ENCODE measurements at places on chromosomes 7 and 10.

GRCh38 chr10:66572700-66573099, 353.1 kb upstream of the LRRTM3 start:
- no peak for DNase-seq

DNA sequence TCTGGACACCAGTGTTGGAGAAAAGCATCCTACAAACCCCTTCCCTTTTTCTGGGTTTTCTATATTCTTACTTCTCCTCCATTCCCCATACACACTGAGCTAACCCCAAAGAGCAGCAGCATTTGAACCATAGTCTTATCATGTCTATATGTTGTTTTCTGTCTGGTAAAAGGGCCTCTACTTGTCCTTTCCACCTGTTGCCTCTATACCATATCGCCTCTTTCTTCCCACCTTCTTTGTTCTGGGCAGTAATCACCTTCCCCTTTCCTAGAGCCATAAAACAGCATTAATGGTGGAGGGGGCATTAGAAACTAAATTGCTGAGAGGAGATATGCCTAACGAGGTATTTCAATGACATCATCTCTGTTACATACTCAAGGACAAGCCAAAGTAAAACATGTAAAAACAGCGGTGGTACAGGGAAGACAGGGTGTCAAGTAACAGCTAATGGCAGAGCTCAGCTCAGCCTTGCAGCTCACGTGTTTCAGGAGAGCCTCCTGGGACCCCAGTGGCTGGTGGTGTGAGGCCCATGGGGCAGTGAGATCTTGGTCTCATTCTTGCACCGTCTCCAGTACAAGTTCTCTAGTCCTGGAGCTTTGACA, 20.6 kb downstream of the NPY start:
- DNase-seq = no peak

DNA sequence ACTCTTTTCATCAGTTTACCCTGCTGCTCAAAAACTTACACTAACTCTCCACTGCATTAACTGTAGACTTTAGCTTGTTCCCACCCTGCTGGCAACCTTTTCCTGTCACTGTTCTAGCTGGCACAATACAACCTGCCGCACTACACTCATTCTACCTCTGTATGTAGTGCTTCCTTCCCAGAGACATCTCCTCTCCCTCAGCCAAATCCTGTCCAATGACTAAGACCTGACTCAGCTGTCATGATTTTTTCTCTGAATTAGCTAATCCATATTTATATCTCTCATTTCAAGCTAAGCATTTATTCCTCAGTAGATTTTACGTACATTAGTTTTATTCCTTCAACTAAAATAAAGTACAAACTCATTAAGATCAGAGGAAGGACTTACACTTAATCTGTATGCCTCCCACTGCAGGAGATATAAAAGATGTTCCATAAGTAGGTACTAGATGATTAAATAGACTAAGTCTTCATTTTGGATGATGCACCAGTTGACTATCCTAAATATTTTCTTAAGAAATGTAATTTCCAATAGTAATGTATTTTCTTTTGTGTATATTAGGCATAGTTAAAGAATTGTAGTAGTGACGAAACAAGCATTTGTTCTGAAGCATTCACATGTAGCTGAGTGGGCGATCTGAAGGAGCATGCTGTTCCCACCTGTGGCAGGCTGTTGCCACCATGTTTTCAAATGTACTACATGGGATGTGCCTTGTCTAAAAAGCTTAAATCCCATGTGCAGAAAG, 189.1 kb downstream of the SKAP2 start:
- DNase-seq = no peak

- no peak for DNase-seq
These were observed 213.2 kb downstream of the CCDC3 start for GRCh38 chr10:12788277-12788676.

DNA sequence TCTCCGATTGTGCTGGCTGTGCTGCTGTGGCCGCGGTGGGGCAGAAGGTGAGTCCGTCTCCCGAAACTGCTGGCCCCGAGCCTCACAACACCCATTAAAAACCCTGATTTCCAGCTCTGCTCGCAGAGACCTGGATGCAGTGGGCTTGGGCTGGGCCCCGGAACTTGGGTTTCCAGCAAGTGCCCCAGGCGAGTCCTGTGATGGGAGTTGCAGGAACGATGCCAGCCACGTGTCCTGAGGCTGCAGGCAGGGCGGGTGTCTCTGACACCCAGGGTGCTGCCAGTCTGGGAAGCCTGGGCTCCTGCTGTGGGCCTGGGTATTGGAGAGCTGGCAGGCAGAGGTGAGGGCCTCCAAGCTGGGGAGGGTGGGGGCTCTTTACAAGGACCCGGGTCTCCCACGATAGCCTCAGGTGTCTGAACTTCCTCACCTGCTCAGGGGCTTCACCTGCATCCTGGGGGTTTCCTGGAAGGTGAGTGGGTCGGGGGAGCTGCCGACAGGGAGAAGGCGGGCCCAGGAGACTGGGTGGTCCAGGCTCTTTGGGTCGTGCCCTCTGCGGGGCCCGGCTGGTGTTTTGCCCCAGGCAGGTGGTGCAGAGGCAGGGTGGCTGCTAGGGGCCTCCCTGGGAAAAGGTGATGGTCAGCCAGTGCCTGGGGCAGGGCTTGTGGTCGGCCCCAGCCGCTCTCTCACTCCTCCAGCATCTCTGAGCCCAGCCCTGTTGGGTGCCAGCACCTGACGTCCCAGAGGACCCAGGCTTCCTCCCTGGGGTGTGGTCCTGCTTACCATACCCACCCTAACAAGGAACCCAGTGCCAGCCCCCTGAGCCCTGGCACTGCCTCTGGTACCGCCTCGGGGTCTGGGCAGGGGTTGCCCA, 180.3 kb downstream of the DNAJB6 start:
- no peak for DNase-seq

DNA sequence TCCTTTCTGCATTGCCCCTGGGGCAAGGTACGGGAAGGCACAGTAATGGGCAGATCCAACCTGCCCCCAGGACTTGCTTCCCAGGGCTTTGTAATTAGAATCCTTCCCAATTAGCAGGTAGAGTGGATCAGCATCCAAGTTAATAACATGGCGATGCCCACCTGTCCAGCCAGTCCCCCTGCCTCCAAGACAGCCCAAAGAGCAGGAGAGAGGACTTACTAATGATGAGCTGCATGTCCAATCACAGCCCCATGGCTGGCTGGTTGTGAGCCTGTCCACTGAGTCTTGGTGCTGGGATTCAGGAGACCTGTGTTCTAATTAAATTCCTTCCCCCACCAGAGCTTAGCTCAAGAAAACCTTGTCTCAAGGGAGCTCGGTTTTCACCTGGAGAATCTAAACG, 49.0 kb downstream of the RPS24 start:
- no peak for DNase-seq

All from NCI-H460 (cell line).